ENCODE measurements at places on chromosomes 2 and 18. TPM values are rescaled to one million over a fixed set of nuclear protein-coding genes. Genes with fewer than 3 reads are reported as not detected.

Gene DLGAP1
- not detected for total RNA-seq

DNA sequence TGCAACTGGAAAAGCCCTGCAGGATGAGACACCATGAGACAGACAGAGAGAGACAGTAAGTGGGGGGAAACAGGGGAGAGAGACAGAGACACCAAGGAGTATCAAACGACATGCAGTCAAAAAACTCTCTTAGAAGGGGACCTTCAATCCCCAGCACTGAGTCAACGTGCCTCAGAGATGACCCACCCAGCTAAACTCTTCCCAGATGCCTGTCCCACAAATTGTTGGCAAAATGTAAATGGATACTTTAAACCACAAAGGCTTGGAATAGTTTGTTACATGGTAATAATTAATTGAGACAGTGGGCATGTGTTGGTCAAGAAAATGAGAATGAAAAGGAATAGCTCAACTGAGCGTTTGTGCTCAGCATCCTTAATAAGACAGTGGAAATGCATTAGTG, 98.3 kb downstream of the GRB14 start:
- H3K27me3 ChIP-seq = no peaks in the 10 kb centered on the region
- H3K4me3 ChIP-seq = no peak overlapping the region
- peaks cover 7% of the 10 kb centered on the region for H3K4me1 ChIP-seq
- H3K27ac ChIP-seq = no peak overlapping the region
- no peak for DNase-seq

- H3K36me3 ChIP-seq = no peaks in the 10 kb centered on the region
- no peak for DNase-seq
- H3K4me1 ChIP-seq = peaks cover 18% of the 10 kb centered on the region
- H3K27ac ChIP-seq = no peak overlapping the region
- H3K27me3 ChIP-seq = no peaks in the 10 kb centered on the region
- no peak overlapping the region for H3K4me3 ChIP-seq
Measured at GRCh38 chr2:99803846-99804245, 314.0 kb upstream of the REV1 start.

DNA sequence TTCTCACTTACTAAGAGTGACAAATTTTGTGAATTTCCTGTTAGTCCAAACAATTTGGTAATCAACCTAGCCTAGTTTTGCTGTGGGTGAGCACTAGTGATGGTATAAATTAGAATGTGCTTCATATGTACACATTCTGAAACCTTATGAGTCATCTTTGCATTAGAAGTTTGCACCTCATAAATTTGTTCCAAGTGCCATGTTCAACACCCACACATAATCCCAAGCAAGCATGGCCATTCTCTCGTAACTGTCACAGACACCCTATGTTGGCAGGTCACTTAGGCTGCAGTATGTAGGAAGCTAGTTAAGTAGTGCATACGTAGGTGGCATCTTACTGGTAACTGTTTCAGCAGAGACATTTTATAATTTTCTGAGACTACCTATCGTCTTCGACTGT, 46.9 kb downstream of the NAB1 start:
- H3K27me3 ChIP-seq = no peaks in the 10 kb centered on the region
- DNase-seq = no peak
- H3K4me3 ChIP-seq = no peak overlapping the region

Gene DSG2
- total RNA-seq = 21.2 TPM

DNA sequence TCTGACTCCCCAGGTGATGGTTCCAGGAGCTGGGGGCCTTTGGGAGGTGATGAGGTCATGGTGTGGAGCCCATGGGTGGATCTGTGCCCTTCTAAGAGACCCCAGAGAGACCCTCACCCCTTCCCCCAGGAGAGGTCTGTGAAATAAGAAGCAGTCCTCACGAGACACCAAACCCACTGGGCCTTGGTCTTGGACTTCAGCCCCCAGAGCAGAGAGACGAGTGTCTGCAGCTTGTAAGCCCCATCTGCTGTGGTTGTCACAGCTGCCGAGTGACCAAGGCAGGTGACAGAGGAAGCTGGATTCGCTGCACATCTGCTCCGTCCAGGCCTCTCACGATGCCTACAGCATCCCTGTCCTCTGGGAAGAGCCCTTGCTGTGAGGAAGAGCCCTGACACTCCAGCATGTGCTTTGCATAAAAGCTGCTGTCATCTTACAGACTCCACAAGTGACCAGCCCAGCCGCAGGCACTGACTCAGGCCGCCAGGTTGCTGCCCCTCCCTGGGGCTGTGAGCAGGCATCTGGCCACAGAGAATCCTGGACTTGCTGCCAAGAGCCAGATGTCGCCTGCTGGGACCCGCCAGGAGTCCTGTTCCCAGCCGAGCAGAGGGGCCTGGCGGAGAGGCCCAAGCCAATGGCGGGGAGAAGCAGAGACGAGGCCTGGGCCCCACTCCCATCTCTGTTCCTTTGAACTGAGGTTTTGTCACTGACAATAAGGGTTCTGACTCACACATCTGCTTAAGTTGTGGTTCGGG, 150.8 kb downstream of the PXDN start:
- H3K27ac ChIP-seq = peak overlapping the region; percentile 12
- DNase-seq = peak; percentile 95
- H3K4me3 ChIP-seq = no peak overlapping the region
- H3K27me3 ChIP-seq = peaks cover 5% of the 10 kb centered on the region

Gene PTCD3
- total RNA-seq = 55.0 TPM

- H3K36me3 ChIP-seq = no peaks in the 10 kb centered on the region
- H3K4me1 ChIP-seq = no peaks in the 10 kb centered on the region
- no peak overlapping the region for H3K27ac ChIP-seq
- no peaks in the 10 kb centered on the region for H3K27me3 ChIP-seq
- no peak overlapping the region for H3K4me3 ChIP-seq
Measured at GRCh38 chr2:32271063-32271462, 6.4 kb upstream of the NLRC4 start.
